ENCODE measurements at places on chromosomes 6 and 20. TPM values are rescaled to one million over a fixed set of nuclear protein-coding genes. Genes with fewer than 3 reads are reported as not detected.

Gene RPS6KA2
- 4.5 TPM for total RNA-seq

Gene SEMG1
- total RNA-seq, result not detected

Gene MAP3K5
- total RNA-seq, result 22.4 TPM

Gene SLC4A11
- 1.2 TPM for total RNA-seq

Gene RIMS4
- not detected for total RNA-seq

Gene COL9A1
- total RNA-seq, result not detected

Gene BPI
- not detected for total RNA-seq

Gene HNF4A
- total RNA-seq, result not detected

Gene FAXC
- not detected for total RNA-seq

Gene TFAP2D
- total RNA-seq, result not detected

Gene XKR7
- total RNA-seq, result 0.03 TPM

Gene OTOR
- not detected for total RNA-seq

Gene EIF6
- total RNA-seq, result 91.7 TPM

Gene MDFI
- not detected for total RNA-seq

Gene GJA1
- total RNA-seq, result not detected
